ENCODE measurements at places on chromosomes 7 and 10.

DNA sequence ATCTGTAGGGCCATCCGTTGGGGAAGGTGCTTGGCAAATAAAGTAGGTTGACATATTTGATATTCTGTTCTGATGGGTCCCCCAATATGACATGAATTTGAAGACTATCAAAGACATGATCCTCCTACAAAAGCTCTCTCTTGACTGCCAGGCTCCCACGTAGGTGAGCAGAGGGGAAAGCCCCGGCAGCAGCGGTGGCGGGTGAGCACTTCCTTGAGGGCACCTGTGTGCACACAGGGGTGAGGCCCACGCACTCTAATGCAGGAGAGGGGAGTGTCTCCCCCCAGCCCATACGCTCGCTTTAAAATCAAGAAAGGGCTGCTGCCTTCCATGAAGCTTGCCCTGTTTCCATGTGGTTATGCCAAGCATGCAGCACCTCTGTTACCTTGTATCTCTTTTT is 100.4 kb downstream of the TAX1BP1 start:
- DNase-seq = no peak

DNA sequence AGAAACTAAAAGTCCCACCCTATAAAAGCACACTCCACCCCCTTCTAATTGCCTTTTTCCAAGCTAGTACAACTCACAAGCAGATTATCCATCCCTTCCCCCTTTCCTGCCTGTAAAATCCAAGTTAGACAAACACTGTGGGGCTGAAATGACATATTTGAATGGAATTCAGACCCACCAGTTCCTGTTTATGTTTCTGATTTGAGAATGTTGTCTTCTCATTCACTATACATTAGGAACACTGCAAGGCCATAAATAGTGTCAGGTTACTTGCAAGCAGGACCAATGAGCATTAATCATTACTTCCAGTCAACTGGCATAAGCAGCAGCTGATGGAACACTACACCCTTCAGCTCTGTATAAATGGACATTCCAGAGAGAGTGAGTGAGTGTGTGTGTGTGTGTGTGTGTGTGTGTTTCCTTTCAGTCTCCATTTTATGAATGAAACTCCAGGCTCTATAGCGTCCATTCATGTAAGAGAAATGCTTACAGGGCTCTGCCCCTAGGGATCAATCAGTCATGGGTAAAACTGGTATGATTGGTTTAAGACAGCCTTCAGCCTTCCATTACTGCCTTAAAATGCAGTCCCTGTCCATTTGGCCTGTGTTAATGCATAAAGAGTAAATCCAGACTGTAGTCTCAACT is 69.3 kb downstream of the ETV1 start:
- peak; percentile 89 for DNase-seq

- no peak for DNase-seq
Measured at GRCh38 chr7:31991846-31992245, 78.4 kb downstream of the PDE1C start.

DNA sequence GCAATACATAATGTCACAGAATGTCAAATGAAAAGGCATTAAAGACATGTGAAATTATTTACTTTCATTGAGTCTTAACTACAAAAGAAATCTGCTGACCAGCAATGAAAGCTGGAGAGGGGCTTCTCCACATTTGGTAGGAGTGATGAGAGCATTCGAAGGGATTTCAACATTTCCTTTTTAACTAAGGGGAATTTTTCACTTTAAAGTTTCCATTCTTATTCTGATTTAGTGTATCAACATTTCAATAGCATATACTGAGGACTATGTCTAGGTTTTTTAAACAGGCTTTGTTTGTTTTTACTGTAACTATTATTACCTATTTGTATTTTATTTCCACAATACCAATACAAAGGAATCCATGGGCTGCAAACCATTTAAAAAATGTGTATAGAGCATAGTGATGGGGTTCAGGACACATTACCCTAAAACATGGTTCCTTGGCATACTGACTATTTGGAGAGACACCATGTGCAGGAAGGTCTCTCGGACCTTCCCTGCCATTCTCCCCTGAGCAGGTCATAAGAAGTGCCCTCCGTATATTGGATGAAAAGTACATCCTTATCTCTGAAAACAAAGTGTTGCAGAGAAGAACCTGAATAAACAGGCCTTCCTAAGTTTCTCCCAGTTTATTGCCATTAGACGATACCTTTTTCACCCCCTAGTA is 278.7 kb downstream of the DOCK4 start:
- DNase-seq = no peak

GRCh38 chr10:53052521-53053164 is 280.1 kb upstream of the MBL2 start:
- no peak for DNase-seq

DNA sequence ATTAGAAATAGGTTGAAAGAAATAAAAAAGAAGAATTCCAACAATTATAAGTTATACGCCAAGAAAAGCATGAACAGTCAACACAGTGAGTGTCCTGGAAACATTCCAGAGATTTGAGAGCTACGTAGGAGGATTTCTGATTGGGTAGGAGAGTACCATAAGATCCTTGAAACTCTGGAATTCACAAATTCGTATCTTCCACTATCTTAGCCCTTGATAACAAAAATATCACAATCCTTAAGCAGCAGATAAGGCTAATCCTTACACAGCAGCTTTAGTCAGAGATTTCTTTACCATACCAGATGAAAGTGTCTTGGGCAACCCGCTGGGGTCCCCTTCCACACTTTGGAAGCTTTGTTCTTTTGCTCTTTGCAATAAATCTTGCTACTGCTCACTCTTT is 8.2 kb downstream of the TPK1 start:
- no peak for DNase-seq

- DNase-seq = no peak
Measured at GRCh38 chr10:95333997-95334804, 43.4 kb upstream of the PDLIM1 start.

DNA sequence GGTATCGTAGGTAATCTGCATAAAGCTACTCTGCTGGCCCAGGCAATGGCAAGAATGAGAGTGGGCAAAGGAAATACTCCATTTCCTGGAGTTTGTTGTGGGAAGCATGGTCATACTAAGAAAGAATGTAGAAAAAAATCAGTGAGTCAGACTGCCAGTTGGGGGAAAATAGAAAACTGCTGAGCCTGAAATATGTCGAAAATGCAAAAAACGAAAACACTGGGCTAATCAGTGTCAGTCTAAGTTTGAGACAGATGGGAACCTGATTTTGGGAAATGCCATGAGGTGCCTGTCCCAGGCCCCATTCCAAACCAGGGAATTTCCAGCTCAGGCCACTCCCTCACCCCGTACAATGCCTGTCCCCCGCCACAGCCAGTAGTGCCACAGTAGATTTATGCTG is 150.0 kb downstream of the ZNF33B start:
- DNase-seq = no peak

- no peak for DNase-seq
Measured at GRCh38 chr10:28632584-28632945, 44.8 kb upstream of the BAMBI start.

DNA sequence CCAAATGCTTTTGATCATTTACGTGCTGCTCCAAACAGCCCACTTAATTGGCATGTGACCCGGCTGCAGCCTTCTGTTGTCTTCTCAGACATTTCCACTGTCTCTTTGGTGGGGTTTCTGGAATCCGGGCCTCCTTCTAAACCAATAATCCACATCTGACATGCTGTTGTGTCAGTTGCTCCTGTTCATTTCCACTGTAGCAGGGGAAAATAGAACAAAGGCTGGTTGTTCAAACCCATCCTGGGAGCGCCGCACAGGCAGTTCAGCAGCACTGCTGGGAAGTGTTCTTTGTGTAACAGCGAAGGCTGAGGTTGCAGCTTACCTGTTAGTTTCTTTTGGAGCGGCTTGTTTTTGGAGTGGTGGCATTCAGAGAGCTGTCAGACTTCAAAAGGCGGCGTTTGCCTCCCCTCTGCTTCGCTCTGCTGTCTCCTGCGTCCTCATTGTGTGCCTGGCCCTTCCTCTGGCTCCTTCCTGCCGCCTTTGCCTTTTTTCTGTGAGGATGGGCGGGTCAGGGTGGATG is 149.4 kb downstream of the SNX10 start:
- peak; percentile 64 for DNase-seq

DNA sequence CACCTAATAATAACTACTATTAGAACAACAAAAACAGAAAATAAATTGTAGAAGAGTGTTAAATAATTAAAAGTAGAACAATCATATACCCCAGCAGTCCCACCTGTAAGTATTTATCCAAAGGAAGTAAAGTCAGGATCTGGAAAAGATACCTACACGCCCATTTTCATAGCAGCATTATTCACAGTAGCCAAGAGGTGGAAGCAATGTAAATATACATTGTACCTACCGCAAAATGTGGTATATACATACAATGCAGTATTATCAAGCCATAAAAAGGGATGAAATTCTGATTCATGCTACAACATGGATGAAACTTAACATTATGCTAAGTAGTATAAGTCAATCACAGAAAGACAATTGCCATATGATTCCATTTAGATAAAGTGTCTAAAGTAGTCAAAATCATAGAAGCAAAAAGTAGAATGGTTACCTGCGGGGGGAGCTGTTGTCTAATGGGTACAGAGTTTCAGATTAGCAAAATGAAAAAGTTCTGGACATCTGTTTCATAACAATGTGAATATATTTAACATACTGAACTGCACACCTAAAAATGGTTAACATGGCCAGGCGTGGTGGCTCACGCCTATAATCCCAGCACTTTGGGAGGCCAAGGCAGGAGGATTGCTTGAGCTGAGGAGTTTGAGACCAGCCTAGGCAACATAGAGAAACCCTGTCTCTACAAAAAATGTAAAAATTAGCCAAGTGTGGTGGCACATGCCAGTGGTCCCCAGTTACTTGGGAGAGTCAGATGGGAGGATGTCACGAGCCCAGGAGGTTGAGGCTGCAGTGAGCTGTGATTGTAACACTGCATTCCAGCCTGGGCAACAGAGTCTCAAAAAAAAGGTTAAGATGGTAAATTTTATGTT is 6.0 kb upstream of the TMED4 start:
- peak; percentile 39 for DNase-seq

- DNase-seq = no peak
Measured at GRCh38 chr7:16804674-16805439, at the start of gene AGR2. TSS of gene AGR2 (minus strand) at chr7:16804999. CDS start at chr7:16801796, 3,203 bp downstream.

DNA sequence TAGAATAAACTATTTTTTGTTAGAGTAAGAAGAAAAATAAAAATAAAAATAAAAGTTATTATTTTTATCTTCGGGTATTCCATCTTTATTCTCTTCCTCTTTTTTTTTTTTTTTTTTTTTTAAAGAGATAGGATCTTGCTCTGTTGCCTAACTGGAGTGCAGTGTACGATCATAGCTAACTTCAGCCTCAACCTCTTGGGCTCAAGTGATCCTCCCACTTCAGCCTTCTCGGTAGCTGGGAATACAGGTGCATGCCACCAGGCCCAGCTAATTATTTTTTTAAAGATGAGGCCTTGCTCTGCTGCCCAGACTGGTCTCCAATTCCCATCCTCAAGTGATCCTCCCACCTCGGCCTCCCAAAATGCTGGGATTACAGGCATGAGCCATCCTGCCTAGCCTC is 15.4 kb downstream of the STAM start:
- no peak for DNase-seq

All from NCI-H2107 (cell line).